ENCODE measurements at places on chromosomes 5 and 9. TPM values are rescaled to one million over a fixed set of nuclear protein-coding genes. Genes with fewer than 3 reads are reported as not detected.

TMC1 gene
- total RNA-seq, result not detected

DND1 gene
- total RNA-seq, result 2.6 TPM

CNTFR gene
- 3.5 TPM for total RNA-seq

PALM2AKAP2 gene
- 4.2 TPM for total RNA-seq

OGN gene
- not detected for total RNA-seq

PCDHB15 gene
- total RNA-seq, result 3.3 TPM

BRINP1 gene
- total RNA-seq, result 8.6 TPM

PCDHAC1 gene
- total RNA-seq, result 6.7 TPM

CYSRT1 gene
- 1.5 TPM for total RNA-seq

ZMYND19 gene
- 41.7 TPM for total RNA-seq

DNA sequence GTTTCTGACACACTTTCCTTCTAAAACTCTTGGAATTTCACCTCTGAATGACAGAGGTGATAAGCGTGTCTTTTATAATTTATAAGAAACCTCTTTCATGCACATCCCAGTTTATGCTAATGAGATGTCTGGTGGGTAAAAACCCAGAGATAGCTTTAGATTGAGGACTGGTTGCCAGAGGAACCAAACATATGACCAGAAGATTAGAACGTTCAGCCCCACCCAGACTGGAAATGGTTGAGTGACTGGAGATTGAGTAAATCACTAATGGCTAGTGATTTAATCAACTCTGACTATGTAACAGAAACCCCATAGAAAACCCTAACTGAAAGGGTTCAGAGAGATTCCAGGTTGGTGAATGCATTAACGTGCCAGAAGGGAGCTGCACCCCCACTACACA, 69.2 kb downstream of the CDH18 start:
- DNase-seq, result no peak

GRCh38 chr5:32504989-32505596, 60.6 kb upstream of the ZFR start:
- no peak for DNase-seq

GRCh38 chr5:80266566-80266965, 10.7 kb upstream of the SERINC5 start:
- no peak for DNase-seq

- DNase-seq, result no peak
These were observed 233.8 kb upstream of the MPDZ start for GRCh38 chr9:13513286-13513685.

DNA sequence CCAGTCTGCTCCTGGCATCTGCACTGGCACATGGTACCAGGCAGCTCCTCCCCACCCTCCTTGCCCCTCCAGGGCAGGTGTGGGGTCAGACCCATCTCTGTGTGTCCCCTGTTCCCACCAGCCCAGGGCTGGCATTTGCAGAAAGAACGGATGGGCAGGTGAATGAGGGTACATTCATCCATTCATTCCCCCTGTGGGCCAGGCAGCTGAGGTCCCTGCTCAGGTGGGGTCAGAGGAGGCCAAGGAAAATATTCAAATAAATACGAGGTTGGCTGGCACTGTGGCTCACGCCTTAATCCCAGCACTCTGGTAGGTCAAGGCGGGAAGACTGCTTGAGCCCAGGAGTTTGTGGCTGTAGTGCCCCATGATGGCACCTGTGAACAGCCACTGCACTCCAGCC, 25.0 kb upstream of the PHYKPL start:
- no peak for DNase-seq

DNA sequence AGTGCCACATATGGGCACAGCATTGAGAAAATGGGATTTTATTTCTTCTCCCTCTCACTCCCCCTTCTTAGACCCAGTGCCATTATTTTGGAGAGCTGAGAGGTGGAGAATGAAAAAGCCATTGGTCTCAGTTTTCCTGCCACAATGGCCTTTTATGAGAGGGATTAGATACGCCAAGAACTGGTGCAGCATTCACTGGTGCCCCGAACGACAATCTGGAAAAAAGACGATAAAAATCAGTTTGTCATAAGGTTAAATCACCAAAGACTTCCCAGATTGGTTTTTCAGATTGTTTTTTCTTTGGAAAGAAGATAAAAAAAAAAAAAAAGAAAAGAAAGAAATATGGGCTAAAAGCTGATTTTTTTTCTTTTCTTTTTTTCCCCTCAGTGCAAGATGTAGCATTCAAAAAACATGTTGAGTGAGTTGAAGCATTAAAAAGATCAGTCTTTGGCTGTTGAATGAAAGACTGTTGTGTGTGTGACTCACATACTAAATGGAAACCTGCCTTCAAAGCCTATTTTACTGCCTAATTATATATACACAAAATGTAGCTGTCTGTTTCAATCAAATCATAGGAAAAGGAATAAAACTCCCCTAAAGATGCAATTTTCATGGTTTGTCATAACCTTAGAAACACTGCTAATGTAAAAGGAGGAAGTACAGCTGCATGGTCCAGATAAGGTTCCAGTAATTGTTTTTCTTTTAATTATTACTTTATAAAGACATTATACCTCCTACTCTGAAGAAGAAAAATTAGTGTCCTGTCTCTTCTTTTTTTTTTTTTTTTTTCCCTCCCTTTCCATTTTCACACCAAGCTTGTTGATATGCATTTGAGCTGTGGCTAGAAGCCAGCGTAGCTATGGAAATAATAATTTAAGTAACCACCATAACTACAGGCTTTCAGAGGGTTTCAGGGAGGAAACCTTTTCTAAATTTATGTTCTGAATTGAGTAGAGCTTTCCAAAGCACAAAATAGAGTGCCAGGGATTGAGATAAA, 27.2 kb upstream of the ZNF608 start:
- no peak for DNase-seq

DNA sequence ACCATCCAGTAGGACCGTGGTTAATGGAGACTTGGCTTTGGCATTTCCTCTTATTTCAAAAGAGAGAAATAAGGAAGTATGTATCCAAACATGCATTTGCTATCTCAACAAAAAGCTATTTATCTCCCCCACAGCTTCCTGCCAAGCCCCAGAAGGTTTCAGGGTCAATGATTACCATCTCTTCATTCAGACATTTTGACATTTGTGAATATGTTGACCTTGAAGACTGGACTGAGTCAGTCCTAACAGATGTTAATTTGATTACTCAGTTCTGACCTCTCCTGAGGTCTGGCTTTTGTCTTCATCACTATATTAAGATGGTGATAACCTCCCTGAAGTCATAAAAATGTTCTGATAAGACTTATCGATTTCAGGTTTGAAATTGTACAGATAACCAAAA, 479.4 kb downstream of the AGTPBP1 start:
- no peak for DNase-seq

DNA sequence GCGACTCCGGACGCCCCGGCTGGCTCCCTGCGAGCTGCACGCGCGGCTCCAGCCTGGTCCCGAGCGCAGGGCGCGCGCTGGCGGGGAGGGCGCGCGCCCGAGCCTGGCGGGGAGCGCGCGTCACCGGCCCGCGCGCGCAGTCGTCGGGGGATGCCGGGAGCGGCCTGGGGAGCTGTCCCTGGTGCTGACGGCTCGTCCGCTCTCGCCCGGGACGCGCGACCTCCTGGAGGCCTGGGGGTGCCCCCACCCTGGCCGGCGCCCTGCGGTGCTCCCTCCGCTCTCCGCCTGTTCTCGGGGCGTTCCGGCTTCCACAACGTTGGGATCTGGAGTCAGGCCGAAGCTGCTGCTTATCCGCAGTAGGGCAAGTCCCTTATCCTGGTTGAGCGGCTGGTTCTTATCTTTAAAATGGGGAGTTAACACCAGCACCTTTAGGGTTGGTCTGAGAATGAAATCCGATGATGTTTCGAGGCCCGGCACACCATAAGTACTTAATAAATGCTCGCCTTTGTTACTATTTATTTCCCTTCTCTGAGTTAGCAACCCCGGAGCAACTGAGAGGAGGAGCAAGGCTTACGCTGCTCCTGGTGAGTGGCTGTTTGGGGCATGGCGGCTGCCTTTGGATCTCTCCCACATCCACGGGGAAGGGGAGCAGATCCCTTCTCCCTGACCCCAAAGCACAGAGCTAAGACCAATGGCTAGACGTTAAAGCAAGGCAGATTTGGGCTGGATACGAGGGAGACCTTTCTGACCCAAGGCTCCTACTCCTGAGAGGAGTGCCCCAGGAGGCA, at the start of gene FAM163B:
TSS of gene FAM163B (minus strand) at position 79 of the 788 bp plus-strand sequence. CDS start 29,166 bp downstream, outside the sequence.
- DNase-seq, result no peak

- DNase-seq, result no peak
These were observed 41.2 kb downstream of the ANKS6 start for GRCh38 chr9:98755006-98755618.

GRCh38 chr5:87127426-87127825, 140.3 kb upstream of the RASA1 start:
- DNase-seq, result no peak

- peak; percentile 74 for DNase-seq
These were observed 31.7 kb upstream of the PRXL2C start for GRCh38 chr9:96686638-96687335.

DNA sequence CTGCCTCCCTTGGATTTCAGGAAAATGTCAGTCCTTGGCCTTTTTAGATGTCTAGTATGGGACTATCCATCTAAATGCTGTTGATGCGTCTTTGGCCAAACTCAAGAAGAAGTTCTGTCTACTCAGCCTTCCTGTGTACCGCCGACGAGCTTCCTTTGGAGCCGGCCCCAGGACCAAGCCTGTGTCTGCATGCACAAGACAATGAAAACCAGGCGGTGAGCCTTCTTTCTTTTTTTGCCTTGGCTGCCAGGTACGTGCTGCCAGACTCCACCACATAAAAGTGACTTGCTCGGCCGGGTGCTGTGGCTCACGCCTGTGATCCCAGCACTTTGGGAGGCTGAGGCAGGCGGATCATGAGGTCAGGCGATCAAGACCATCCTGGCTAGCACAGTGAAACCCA, 6.0 kb upstream of the NEURL1B start:
- DNase-seq, result no peak

DNA sequence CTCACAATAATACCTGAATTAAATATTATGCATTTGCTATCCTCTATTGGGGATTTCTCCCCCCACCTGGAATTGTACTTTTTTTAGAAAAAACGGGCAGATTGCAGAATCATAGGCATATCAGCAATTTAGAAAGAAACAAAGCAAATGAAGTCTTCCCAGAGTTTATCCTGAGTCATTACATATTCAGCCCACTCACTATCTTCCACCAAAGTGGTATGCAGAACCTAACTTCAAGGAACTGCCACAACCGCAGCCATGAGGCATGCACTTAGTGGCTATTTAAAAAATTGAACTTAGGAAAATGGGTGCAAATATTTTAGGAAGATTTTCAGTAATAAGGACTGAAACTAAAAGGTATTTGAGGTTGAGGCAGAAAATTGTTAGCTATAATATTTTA, 48.6 kb downstream of the UBAP1 start:
- no peak for DNase-seq

- DNase-seq, result no peak
These were observed 34.3 kb upstream of the FRMD3 start for GRCh38 chr9:83572524-83572923.

DNA sequence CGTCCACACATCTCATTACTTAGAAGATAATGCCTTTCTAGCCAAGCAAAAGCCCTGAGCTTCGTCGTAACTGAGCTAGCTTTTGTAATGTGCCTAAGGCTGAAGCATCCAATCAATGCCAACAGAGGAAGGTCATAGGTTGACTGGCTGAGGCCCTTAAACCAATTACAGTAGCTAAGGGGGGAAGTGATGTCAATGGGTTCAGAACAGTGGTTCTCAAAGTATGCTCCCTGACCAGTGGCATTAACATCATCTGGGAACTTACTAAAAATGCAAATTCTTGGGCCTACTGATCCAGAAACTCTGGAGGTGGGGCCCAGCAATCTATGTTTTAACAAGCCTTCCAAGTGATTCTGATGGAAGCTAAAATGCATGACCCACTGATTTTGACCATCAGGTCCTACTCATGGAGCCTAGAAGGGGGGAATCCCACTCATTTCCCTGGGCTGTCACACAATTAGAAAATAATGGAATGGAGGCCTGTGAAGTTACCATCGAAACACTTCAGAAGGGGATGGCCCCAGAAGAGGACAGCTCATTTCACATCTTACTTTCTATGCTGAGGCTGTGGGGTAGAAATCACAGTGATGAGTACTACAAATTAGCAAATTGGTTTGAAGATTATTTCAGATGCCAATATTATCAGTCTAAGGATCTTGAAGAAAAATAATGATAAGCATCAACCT, 4.8 kb upstream of the VLDLR start:
- no peak for DNase-seq

DNA sequence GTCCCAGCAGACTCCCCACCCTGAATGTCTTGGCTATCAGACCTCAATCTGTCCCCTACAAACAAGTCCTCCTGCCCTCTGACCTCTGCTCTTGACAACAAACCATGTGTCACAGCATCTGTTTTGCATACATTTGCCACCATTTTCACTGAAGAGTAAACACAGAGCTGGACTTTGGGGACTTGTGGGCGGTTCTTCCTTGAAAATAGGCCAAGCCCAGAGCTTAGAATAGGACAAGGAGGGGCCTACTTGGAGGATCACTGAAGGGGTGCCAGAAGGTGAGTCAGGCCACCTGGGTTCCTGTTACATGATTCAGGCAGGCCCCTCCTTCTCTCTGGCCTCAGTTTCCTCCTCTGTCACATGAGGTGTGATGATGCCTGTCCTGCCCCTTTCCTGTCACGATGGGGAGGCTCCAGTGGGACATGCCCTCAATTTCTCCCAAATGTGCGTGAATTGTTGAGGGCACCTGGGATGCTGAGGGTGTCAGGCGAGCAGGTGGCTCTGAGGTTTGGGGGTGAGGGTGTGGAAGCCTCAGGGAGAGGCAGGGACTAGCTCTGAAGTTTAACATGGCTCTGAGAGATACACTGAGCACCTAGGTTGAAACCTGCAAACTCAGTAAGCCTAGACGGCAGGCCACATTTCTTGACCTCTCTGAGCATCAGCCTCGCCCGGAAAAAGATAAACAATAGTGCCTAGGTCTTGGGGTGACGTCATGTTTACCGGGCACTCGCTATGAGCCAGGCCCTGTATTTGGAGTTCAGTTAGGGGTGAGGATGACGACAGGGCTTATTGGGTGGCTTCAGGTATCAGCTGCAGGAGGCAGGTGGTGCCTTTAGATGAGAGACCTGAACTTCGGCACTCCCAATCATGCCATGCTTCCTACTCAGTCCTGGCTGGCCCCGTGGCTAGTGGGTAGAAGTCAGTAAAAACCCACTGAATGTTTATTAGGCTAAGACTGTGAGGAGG, 107.6 kb upstream of the PITX1 start:
- DNase-seq, result no peak

Measured in type B pancreatic cell (in vitro differentiated cells).